Bladder microvascular endothelial cell (primary cell): ENCODE measurements at places on chromosomes 7 and 10. TPM values are rescaled to one million over a fixed set of nuclear protein-coding genes. Genes with fewer than 3 reads are reported as not detected.

Gene HECW1
- total RNA-seq, result not detected in 2 replicates

Gene CLDN12
- total RNA-seq, result 3.9 and 14.5 TPM in 2 replicates

Gene PRKCQ
- total RNA-seq, result 0.16 and 0.31 TPM in 2 replicates

Gene PVRIG
- not detected in 2 replicates for total RNA-seq

Gene GIMAP5
- total RNA-seq, result 128 and 150 TPM in 2 replicates

Gene SLC26A5
- under 0.01 and 1.3 TPM in 2 replicates for total RNA-seq

Gene PRR15
- 0.06 and 0.16 TPM in 2 replicates for total RNA-seq

Gene GPR37
- 0.16 and 0.38 TPM in 2 replicates for total RNA-seq

Gene C10orf62
- total RNA-seq, result 0.06 TPM in 1 of 2 replicates, not detected in the other

Gene CCT6A
- 190 and 230 TPM in 2 replicates for total RNA-seq

Gene COL17A1
- total RNA-seq, result 0.49 and 0.88 TPM in 2 replicates

Gene DYDC2
- total RNA-seq, result not detected in 2 replicates

Gene C10orf53
- total RNA-seq, result not detected in 2 replicates
